ENCODE measurements at places on chromosomes 6 and 20. TPM values are rescaled to one million over a fixed set of nuclear protein-coding genes. Genes with fewer than 3 reads are reported as not detected.

MUC21 gene
- not detected for total RNA-seq

SPDEF gene
- 190 TPM for total RNA-seq

BPIFB4 gene
- total RNA-seq = not detected

REM1 gene
- not detected for total RNA-seq

KCNQ5 gene
- total RNA-seq = not detected

ERVFRD-1 gene
- total RNA-seq = not detected

MUC22 gene
- 0.06 TPM for total RNA-seq

CALHM6 gene
- not detected for total RNA-seq

ANGPT4 gene
- not detected for total RNA-seq

DPPA5 gene
- total RNA-seq = not detected

GGT7 gene
- total RNA-seq = 1.5 TPM

B3GAT2 gene
- total RNA-seq = not detected

PTPRK gene
- total RNA-seq = 64.7 TPM

TSPO2 gene
- not detected for total RNA-seq

ZBP1 gene
- total RNA-seq = not detected

ROS1 gene
- total RNA-seq = 0.07 TPM

GSTA1 gene
- total RNA-seq = not detected

MATN4 gene
- not detected for total RNA-seq

TINAG gene
- not detected for total RNA-seq

PPIL1 gene
- total RNA-seq = 39.9 TPM

HFE gene
- not detected for total RNA-seq

SMIM13 gene
- total RNA-seq = 9.0 TPM

PLEKHG1 gene
- 1.3 TPM for total RNA-seq

ACOT8 gene
- total RNA-seq = 57.4 TPM

COL21A1 gene
- 1.0 TPM for total RNA-seq

ZSCAN16 gene
- 8.1 TPM for total RNA-seq

PDE10A gene
- total RNA-seq = 2.1 TPM

XKR7 gene
- not detected for total RNA-seq

COL9A3 gene
- 14.3 TPM for total RNA-seq

WFDC6 gene
- not detected for total RNA-seq

ZNF334 gene
- total RNA-seq = 0.58 TPM

RFX6 gene
- 0.17 TPM for total RNA-seq

FKBP1C gene
- 1.9 TPM for total RNA-seq

ARMC12 gene
- not detected for total RNA-seq

SGK1 gene
- 95.2 TPM for total RNA-seq

SLC32A1 gene
- total RNA-seq = not detected

ADIG gene
- not detected for total RNA-seq

All from PC-3 (cell line).